ENCODE measurements at places on chromosomes 11 and 22. TPM values are rescaled to one million over a fixed set of nuclear protein-coding genes. Genes with fewer than 3 reads are reported as not detected.

The OMP gene
- total RNA-seq = not detected

DNA sequence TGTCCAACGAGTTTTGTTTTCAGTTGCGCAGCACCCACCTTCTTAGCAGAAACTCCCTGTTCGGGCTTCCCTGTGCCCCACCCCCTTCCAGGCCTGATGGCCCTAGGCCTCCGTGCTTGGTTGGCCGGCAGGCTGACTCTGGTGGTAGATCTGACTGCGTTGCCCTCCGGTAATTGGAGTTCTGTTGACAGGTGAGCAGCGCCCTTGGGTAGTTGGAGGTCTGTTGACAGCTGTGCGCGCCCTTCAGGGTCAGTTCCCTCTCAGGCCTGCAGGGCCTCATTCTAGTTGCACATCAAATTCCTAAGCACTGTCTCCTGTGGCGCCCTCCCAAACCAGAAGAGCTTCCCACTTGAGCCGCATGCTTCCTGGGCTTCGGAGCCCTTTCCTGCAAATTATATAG is 776 bp downstream of the DGCR6 start:
- no peaks in the 10 kb centered on the region for H3K4me1 ChIP-seq
- H3K4me3 ChIP-seq = no peak overlapping the region
- H3K27me3 ChIP-seq = no peaks in the 10 kb centered on the region
- DNase-seq = no peak
- H3K27ac ChIP-seq = no peak overlapping the region

GRCh38 chr11:35507688-35508087 is 17.7 kb downstream of the PAMR1 start:
- H3K4me3 ChIP-seq = no peak overlapping the region
- no peaks in the 10 kb centered on the region for H3K27me3 ChIP-seq
- DNase-seq = no peak
- no peak overlapping the region for H3K27ac ChIP-seq
- H3K36me3 ChIP-seq = no peaks in the 10 kb centered on the region

DNA sequence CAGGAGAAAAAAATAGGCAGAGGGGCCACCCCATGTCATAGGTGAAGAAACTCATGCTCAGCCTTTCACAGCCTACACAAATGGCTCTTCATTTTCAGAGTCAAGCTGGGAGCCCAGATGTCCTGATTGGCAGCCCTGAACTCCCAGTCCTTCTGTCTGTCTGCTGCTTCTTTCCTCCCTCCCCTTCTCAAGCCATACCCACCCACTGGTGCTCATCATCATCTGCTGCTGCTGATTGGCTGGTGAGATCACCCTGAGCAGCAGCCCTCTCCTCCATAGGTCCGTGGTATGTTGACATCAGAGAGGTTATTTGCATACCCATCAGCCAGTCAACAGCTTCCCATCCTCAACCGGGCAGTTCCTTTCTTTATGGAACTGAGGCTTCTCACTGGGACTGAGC is 46.1 kb upstream of the PRDM11 start:
- no peaks in the 10 kb centered on the region for H3K27me3 ChIP-seq
- H3K4me1 ChIP-seq = no peaks in the 10 kb centered on the region
- no peaks in the 10 kb centered on the region for H3K36me3 ChIP-seq

The OR52H1 gene
- 0.96 TPM for total RNA-seq

DNA sequence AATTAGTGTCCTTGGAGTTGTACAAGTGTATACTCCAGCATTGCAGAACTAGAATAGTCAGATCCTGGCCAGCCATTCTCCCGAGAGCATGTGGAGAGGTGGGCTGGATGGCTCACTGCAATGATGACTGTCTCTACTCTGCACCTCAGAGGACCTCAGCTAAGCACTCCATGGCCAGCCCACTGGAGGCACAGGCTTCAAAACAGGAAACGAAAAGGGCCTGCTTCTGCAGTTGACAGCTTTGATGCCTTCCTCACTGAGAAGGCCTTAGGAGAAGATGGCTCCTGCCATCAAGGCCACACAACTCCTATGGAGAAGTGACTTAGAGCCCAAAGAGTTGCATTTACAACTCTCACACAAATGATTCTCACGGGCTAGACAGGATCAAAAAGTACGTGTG is 9.1 kb downstream of the POLD4 start:
- H3K27me3 ChIP-seq = no peaks in the 10 kb centered on the region
- no peaks in the 10 kb centered on the region for H3K36me3 ChIP-seq
- H3K4me1 ChIP-seq = no peaks in the 10 kb centered on the region

GRCh38 chr22:35984183-35985175 is 44.1 kb downstream of the RBFOX2 start:
- no peak for DNase-seq
- no peaks in the 10 kb centered on the region for H3K36me3 ChIP-seq
- H3K27ac ChIP-seq = no peak overlapping the region
- H3K4me3 ChIP-seq = no peak overlapping the region

- DNase-seq = no peak
- H3K4me3 ChIP-seq = no peak overlapping the region
- H3K4me1 ChIP-seq = no peaks in the 10 kb centered on the region
- no peaks in the 10 kb centered on the region for H3K36me3 ChIP-seq
- H3K27ac ChIP-seq = no peak overlapping the region
- H3K27me3 ChIP-seq = no peaks in the 10 kb centered on the region
These were observed 4.0 kb upstream of the PRDM11 start for GRCh38 chr11:45142241-45143055.

DNA sequence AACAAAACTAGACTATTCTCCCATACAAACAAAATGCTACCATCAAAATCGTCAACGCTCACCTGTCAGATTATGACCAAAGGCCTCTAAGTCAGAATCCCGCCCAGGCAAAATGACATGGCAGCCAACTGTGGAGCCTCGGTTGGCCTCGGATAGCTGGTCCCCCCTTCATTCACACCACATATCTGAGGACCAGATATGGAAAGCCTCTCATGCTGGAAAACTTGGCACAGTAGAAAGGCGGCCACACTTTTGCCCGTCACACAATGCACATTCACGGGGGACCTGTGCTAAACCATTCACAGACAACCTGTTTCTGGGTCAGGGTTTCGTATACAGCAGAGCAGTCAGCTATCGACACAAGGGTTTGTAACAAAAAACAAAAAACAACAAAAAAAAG is 11.2 kb downstream of the MAPK1 start:
- H3K4me1 ChIP-seq = peaks cover 10% of the 10 kb centered on the region
- H3K4me3 ChIP-seq = no peak overlapping the region
- no peaks in the 10 kb centered on the region for H3K36me3 ChIP-seq
- no peak overlapping the region for H3K27ac ChIP-seq
- no peaks in the 10 kb centered on the region for H3K27me3 ChIP-seq
- no peak for DNase-seq

The OR5T1 gene
- total RNA-seq = not detected
